ENCODE measurements at places on chromosomes 4 and X.

- no peak for DNase-seq
Observed at GRCh38 chrX:37468124-37468739, 103.2 kb upstream of the LANCL3 start.

GRCh38 chr4:163448540-163449203 lies 24.9 kb downstream of the TKTL2 start:
- DNase-seq = no peak

DNA sequence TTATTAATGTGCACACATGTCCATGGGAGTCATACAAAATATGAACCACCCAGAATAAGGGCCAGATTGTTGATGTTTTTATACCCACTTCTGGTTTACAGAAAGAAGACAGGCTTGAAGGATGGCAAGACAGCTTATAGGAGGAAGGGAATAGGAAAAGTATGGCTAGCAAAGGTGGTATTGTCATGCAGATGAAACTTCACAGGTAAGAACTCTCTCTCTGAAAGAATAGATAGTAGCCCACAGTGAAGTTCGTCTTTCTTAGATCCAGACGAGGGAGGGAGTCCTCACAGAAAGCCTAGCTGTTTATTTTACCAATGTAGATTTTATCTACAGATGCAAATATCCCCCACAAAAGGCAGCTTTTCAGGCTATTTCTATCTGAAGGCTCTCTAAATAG lies 43.7 kb upstream of the SPIN4 start:
- DNase-seq = no peak

- no peak for DNase-seq
Observed at GRCh38 chrX:46823481-46823880, 13.4 kb upstream of the RP2 start.

DNA sequence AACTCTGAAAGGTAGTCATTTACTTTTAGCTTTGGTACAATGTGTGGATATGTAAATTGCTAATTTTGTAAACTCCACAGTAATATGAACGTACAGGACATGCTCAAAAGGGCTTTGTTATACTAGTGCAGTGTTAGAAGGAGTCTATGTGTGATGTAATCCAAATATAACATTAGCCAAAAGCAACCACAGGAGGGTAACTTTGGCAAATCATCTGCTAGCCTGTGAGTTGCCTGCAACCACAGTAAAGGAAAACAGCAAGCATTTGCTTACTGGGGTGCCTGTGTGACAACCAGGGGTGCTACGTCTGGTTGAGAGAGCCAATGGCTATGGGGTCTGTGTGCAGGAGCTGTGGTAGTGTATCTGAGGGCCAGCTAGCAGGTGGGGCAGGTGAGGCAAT lies 245.8 kb downstream of the ADAMTS3 start:
- DNase-seq = no peak
